ENCODE measurements at places on chromosomes 1 and 21.

GRCh38 chr1:236066828-236067386 lies 2.0 kb upstream of the NID1 start:
- DNase-seq, result peak; percentile 25

- DNase-seq, result no peak
Measured at GRCh38 chr1:228919914-228920313, 184.6 kb downstream of the RHOU start.

DNA sequence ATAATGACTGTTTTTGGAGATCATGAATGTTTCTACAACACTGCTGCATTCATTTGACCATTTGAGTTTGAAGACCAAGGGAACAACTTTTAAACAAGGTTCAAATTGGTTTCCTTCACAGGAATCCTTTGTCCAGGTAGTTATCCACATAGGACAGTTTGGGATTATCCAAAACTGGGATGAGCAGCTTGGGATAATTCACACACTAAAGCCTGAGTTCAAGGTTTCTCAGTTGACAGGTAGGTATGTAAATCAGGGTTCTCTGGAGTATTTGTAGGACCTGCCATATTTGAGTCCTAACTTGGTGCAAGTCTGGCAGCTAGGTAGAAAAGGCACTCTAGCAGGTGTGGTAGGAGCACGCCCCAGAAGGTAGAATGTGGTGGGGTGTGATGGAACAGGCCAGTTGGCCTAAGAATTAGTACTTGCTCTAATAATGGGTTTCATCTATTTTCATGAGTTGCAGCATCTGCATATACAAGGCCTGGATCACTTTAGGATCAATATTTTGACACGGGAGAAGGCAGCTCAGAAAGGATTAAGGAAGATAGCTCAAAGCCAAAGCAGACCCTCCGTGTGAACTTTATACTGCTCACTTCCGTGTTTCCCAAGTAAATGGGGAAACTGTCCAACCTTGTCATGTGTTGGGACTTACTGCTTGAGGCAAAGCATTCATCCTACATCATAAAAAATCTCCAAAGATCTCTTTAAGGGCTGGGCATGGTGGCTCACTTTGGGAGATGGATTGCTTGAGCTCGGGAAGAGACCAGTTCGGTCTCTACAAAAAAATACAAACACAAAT lies 14.1 kb upstream of the RAB42 start:
- DNase-seq, result no peak

GRCh38 chr1:37238364-37239224 lies 204.3 kb upstream of the GRIK3 start:
- DNase-seq, result no peak

DNA sequence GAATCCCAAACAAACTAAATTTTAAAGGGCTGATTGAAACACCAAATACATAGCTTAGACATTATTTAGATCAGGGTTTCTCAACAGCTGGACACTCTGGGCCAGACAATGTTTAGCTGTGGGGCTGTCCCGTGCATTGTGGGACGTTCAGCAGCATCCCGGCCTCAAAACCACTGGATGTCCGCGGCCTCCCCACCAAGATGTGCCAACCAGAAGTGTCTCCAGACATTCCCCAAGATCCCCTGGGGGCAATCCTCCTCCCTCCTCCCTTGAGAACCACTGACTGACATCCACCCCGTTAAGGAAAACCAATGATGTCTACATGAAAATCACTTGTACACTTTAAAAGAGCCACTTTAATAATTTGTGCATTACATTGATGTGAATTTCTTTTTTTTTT lies 38.4 kb downstream of the CLSTN1 start:
- DNase-seq, result no peak

- no peak for DNase-seq
Measured at GRCh38 chr1:243529512-243529911, 273.7 kb downstream of the SDCCAG8 start.

GRCh38 chr1:210089855-210090254 lies 142.7 kb upstream of the SERTAD4 start:
- no peak for DNase-seq

DNA sequence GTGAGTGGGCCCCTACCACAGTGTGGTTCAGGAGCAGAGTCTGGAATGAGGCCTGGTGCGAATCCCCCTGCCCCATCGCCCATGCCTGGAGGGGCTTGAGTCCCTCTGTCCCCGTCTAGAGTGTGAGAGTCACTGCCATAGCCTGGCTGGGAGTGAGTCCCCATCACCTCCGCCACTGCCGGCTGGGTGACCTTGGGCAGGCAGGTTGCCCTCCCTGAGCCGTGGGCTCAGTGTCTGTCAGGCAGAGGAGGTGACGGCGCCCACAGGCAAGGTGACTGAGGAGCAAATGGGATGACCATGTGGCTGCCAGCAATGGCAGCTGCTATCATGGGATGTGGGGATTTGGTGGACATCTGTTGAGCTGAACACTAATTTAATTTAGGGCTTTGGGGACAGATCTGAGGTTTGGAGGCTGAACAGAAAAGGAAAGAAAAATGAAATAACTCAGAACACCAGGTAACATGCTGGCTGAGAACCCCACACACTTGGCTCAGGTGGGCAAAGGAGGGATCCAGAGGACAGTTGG lies 38.1 kb upstream of the GPR153 start:
- no peak for DNase-seq

DNA sequence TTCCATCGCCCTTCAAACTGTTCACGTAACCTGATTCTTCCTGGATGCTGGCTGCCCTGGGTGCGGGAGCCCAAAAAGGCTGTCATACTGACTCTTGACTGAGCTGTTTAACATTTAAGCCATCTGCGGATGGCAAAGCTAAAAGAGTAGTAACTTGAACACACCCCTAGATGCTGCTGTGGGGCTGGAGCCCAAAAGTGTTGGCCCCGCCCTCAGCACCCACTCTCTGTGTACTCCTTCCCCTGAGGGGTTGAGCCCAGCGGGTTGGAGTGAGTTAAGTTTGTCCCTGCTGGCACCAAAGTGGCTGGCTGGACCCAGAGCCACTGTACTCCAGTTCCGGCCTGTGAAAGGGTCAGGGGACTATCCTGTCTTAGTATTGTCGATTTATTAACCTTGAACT lies 640.6 kb downstream of the PTPRU start:
- DNase-seq, result peak; percentile 79

DNA sequence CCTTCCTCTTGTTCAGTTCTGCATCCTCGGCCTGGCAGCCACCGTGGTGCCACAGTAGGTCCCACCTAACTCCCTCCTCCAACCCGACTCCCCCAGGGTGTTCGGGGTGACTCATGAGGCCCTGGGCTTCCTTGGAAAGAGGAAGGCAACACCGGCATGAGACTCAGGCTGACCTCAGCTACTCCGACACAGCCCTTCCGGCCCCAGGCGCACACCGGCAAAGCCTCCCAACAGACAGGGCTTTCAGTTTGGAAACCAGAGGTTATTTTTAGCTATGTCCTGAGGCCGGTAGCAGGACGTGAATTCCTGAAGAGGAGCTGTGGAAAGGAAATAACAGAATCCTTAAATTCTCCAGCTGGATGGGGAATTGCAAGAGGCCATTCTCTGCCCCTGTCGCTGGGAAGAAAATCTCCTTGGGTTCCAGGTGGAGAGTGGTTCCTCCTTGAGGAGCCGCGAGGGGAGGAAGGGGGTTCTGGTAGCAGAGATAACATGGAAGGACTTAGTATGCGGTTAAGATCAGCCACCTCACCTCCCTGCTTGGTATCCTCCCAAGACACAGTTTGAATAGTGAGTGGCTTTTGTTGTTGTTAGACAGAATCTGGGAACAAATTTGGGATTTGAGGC lies 24.4 kb downstream of the PLXNA2 start:
- DNase-seq, result no peak

GRCh38 chr1:22472596-22472995 lies 20.9 kb downstream of the ZBTB40 start:
- DNase-seq, result no peak

- DNase-seq, result no peak
Measured at GRCh38 chr1:10714337-10715114, 81.9 kb downstream of the CASZ1 start.

DNA sequence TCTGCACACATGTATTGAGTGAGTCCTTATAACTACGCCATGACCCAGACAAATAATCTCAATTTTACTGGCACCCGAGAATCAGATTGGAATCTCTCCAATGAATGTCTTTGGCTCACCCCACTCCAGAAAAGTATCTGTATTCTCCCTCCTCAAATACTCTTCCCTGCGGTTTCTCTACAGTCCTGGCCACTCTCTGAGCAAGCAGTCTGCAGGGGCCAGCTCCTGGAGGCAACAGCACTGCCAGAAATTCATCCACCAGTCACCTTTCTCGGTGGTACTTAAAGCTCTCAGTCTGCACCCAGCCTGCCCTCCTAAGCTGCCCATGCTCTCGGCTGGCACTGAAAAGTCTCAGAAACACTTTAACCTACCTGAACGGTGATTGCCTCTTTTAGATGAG lies 16.1 kb upstream of the LYST start:
- no peak for DNase-seq

- DNase-seq, result no peak
Measured at GRCh38 chr1:165852871-165853270, 25.5 kb downstream of the UCK2 start.

DNA sequence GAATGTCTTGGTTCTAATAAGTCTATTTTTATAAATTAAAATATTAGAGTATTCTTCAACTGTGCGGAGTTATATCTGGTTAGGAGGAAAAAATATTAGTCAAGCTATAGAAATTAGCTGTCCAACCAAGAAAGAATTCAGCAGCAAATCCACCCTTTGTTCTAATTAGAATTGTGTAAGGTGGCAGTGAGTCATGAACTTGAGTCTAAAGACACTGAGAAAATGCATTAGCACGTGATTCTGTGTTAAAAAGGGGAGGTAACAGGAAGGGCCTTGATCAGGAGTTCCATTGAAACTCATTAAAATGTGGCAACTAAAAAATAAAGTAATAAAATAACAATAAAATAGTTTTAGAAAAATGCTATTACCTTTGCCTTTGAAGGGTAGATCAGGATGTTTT lies 398.2 kb upstream of the RGS18 start:
- DNase-seq, result no peak

GRCh38 chr1:74611887-74612286 lies 61.7 kb downstream of the ERICH3 start:
- no peak for DNase-seq

GRCh38 chr1:76657623-76658022 lies 209.7 kb upstream of the ST6GALNAC5 start:
- no peak for DNase-seq

GRCh38 chr1:191043066-191043465 lies 565.4 kb upstream of the BRINP3 start:
- DNase-seq, result no peak

- DNase-seq, result peak; percentile 76
Measured at GRCh38 chr1:27536767-27537166, 46.8 kb upstream of the WASF2 start.

GRCh38 chr21:32003411-32003810 lies 130.6 kb downstream of the HUNK start:
- DNase-seq, result no peak

DNA sequence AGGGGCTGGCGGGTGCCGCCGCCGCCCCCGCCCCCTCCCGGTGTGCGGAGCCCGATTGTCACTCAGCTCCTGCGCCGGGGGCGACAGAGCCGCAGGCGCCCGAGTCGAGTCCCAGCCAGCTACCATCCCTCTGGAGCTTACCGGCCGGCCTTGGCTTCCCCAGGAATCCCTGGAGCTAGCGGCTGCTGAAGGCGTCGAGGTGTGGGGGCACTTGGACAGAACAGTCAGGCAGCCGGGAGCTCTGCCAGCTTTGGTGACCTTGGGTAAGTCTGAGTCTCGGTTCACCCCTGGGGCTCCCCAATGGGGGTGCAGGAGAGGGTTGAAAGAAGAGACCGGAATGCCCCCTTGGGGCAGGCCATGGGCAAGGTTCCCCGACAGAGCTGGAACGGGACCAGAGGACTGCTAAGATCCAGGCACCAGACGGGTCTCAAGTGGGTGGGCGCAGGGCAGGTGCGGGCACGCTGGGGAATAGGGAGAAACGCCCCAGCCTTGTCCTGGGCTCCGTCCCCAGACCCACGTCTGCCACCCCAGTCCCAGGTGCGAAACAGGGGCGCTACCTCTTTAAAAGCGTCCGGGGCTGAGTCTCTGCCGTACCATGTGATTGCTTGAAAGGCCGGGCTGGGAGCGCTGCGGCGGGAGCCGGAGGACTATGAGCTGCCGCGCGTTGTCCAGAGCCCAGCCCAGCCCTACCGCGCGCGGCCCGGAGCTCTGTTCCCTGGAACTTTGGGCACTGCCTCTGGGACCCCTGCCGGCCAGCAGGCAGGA lies at the start of gene ADORA1:
Gene ADORA1 (plus strand): TSS at position 61 of the 765 bp plus-strand sequence. CDS start 1,116 bp downstream, outside the sequence.
- DNase-seq, result peak; percentile 94

- no peak for DNase-seq
Measured at GRCh38 chr1:98459486-98459870, 202.0 kb upstream of the SNX7 start.

- DNase-seq, result peak; percentile 45
Measured at GRCh38 chr1:197268012-197268411, at the start of gene CRB1. CRB1 (plus strand) TSS chr1:197268252; CDS start chr1:197268413, 161 bp downstream.

- no peak for DNase-seq
Measured at GRCh38 chr1:201955729-201956143, 433 bp downstream of the TIMM17A start.

DNA sequence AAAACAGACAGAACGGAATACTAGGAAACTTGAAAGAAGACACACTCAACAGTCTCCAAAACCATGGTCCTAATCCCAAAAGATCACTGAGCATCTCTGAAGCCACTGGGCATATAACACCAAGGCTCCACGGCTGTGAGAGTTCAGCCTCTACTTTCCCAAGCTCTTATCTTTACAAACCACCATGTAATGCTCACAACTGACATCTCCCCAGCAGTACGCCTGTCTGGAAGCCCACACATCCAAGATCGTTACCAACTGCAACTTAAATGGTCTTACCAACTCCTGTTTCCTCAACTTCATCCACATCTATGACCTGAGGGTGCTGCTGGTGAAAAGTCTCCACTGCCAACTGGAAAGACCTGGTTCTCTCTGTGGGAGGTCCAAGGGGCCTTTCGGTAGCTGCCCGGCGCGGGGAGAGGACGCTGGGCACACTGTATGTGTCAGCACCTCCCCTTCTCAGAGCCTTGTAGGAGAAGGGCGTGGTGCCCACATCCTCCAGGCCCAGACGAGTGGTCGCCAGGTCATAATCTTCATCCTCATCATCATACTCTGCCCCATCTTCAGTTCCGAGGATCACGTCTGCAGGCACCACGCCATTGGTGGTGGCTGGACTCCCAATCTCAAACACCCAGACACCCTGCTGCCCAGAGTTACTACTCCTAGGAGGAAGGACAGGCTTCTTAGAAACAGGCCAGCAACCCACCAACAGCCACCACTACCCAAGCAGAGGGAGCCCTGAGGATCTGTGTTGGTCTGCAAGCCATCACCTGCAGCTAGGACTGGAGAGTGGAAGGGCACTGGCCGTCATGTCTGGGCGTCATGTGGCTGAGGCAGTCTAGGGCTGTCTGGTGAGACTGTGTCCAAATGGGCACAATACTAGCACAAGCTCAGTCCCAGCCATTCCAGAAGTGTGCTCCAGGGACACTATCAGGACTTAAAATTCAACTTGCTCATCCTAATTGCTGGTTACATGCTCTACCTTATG lies 23.0 kb downstream of the NID1 start:
- DNase-seq, result no peak

GRCh38 chr1:101112051-101112780 lies 86.6 kb upstream of the DPH5 start:
- no peak for DNase-seq

GRCh38 chr1:204134103-204134502 lies 17.7 kb downstream of the ETNK2 start:
- no peak for DNase-seq

Measured in GM23338 (cell line).